Activated T-cell treated with anti-CD3 and anti-CD28 coated beads, Interleukin-2, amount 50 U/mL, for 24 hours (primary cell): ENCODE measurements at places on chromosomes 4 and X.

DNA sequence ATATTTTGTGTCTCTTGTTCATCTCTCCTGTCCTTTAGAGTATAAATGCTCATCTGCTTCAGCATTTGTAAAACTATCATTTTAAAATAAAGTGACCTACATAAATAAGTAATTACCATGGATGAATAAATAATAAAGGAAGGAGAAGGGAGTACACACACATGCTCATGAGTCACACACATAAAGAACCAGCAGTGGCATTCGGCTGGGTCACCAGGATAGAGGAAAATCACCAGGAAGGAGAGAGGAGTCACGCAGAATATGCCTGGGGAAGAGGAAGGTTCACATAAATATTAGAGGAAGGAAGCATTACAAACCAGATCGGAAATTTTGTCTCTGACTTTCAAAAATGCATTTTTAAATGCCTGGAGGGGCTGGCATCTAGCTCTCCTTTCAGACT is 38.5 kb upstream of the MED14 start:
- DNase-seq = no peak

DNA sequence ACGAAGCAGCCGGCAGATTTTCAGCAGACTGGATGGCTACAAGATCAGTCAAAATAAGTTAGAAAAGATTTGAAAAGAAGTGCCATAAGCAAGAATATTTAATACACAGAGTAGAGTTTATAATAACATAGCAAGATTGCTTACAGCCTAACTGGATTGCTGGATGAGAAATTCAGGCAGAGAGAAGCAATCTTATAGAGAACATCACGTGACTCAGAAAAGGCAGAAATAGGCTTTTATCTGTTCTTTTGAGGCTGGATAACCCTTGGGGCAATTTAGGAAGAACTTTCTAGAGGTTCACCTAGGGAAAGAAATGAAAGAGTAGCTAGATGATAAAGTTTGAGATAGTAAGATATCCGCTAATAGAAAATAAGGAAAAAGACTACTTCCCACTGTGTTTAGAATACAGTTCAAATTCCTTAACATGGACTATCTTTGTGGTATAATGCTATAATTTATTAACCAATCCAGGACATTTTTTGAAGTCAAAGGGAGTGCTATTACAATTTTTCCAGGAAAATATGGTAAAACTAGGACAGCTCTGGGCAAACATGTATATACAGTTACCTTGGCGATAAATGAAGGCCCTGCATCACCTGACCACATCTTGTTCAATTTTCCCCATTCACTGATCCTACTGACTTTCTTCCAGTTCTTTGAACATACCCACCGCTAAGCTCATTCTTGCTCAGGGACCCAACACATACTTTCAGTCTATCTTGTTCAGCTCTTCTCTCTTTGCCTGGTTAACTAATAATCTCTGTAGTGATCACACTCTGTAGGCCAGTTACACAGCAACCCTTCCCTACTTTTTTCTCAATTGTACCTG is 12.7 kb upstream of the SPCS3 start:
- DNase-seq = no peak

- DNase-seq = peak; percentile 64
These were observed 19.1 kb upstream of the S100P start for GRCh38 chr4:6674500-6675149.

DNA sequence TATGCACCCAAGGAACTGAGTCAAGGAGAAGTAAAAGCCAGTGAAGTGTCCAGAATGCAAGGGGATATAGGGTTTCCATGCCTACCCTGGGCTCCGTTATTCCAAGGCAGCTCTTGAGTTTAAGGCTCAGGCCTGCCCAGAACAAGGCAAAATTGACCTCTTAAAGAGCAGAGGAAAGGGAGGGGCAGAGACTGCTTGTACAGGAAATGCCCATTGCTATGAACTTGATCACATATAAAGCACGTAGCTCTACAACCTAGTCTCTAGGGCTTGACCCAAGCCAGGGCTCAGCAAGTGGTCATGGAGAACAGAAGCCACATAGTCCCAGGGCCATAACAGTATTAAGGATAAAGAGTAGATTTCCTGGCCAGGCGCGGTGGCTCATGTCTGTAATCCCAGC is 58.2 kb upstream of the MSN start:
- no peak for DNase-seq

DNA sequence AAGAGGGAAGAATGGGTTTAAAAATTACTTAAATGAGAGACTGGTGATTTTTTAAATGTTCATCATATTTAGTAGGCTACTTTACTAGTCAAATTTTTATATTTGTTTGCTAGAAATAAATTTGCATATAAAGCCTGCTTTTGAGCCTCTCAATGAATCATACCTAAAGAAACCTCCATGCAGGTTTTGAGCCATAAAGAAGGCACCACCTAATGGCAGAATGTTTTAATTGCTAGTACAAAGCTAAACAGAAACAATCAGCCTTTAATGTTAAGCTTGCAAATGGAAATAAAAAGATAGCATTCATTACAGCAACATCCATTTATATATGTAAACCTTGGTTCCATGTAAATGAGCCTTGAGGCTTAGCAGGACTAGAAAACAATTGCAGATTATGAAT is 989.7 kb downstream of the CCSER1 start:
- DNase-seq = no peak

- DNase-seq = no peak
These were observed 2.3 kb upstream of the C1QTNF7 start for GRCh38 chr4:15425520-15425919.

DNA sequence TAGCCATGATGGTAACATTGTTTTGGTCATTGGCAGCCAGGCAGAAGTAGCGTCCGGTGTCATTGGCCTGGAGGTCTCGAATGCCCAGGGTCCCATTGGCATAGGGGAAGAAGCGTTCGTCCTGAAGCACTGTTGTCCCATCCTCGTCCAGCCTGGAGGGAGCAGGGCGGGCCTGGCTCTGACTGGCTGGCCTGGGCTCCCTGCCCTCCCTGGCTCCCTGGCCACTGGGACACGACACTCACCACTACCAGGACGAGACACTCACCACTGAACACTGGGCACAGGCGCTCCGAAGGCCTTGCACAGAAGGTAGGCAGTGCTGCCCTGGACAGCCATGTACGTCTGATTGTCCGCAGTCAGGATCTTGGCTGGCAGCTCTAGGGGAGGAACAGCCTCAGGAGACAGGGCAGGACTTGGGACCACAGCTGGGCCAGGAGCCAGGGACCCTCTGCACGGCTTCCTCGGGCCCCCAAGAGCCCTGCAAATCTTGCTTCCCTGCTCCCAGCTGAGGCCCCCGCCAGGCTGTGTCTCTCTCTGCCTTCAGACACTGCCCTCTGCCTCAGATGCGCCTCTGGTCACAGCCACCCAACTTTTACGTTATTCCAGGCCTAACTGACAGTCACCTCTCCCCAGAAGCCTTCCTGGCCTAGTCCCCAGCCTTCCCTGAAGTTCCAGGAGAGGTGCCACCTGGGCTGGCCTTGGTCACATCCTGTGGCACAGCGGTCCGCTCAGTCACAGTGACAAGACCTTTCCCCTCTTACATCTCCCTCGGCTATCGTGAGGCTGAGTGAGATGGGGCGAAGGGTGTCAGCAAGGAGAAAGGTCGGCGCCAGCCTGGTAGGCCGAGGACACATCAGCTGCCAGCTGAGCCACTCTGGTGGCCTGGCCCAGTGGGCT is 17.1 kb downstream of the L1CAM start:
- DNase-seq = no peak
